ENCODE measurements at places on chromosomes 11 and 22. TPM values are rescaled to one million over a fixed set of nuclear protein-coding genes. Genes with fewer than 3 reads are reported as not detected.

Gene TMX2
- polyA plus RNA-seq, result 89.9 TPM

DNA sequence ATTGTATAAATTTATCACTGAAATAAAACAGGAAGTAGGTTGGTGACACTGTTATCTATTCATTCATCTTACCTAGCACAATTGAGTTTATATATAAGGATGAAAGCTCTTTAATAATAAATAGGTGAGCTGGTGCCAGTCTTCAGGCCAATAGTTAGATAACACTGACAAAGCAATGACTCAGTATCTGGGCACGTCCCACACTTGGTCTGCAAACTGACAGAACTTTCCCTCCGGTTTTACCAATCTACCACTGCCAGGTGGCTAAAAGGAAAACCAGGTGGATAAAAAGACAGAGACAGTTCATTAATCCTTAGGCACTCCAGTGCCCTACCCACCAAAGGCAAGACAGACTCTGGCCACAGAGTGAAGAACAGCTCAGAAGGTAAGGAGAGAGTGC is 17.6 kb downstream of the DDB1 start:
- no peak for DNase-seq

GRCh38 chr11:35917676-35918075 is 26.2 kb upstream of the LDLRAD3 start:
- no peak for DNase-seq

- DNase-seq, result no peak
Observed at GRCh38 chr11:93570759-93571413, 27.7 kb upstream of the SMCO4 start.

DNA sequence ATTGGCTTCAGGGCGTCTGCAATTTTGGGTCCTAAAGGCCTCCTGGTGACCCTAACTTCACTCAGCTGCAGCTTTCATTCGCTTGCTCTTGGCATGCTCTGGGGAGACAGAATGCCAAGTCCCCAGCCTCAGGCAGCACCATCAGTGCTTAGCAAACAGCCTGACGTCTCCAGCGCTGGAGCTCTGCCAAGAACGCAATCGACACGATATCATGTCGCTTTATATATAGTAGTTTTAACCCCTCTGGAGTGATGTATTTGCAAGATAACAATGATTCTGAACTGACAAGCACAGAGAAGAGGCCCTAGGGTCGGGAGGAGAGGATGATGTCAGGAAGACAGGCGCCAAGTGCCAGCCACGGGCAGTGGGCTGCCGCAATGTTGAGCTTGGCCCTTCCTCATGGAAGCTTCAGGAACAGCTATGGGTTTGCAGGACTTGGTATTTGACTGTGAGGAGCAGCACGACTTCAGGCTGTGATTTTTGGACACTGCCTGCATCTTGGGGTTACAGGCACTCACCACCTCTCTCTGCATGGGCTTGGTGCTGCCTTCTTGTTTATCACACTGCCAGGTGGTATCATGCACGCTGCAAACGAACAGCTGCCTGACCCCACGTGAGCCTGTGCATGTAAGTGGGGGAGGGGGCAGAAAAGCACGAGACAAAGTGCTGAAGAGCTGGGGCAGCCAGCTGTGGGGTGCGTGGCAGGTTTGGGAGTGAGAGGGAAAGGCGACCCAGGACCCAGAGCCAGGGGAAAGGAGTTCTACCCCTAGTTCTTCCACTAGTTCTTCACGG is 26.1 kb downstream of the B3GAT1 start:
- DNase-seq, result no peak

- no peak for DNase-seq
Observed at GRCh38 chr11:9678576-9678975, 14.7 kb downstream of the SWAP70 start.

DNA sequence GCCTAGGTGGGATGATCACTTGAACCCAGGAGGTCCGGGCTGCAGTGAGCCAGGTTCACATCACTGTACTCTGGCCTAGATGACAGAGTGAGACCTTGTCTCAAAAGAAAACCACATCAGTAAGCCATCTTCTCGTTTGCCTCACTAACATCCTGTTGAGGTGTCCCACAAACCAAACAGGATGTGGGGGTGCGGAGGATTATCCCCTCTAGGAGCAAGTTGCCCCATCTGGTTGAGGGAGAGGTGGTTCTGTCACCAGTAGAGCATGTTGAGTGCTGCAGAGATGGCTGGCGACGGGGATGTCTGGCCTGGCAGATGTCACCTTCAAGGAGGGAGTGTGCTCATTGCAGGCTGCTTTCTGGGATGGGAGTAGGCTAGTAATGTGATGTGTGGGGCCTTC is 72.4 kb downstream of the ZNRF3 start:
- DNase-seq, result peak; percentile 67

DNA sequence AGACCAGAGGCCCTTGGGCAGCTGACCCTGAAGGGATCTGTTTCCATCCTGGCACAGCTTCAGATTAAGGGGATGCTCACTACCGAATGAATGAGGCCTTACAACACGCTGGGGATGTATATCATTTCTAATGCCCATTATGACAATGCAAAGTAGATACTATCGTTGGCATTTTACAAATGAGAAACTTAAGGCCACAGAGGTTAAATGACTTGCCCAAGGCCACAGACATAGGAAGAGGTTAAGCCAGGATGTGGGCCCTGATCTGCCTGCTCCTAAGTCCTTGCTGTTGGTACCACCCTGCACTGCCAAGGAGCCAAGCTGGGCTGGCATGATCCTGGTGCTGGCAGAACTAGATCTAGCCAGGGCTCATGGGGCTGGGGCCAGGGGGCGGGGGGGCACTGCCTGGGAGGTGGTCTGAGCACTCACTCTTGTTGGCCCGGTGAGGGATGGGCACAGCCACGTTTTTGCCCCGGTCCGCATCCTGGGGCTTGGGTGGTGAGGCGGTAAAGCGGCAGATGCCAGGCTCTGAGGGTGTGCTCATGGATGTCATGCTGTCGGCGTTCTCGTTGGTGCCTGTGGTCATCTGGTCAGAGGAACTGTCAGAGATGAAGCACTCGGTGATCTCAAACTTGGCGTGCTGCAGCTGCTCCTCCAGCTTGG is 102.8 kb downstream of the CEP164 start:
- DNase-seq, result no peak

- no peak for DNase-seq
Observed at GRCh38 chr11:81420668-81421250, 1312.9 kb downstream of the FAM181B start.

DNA sequence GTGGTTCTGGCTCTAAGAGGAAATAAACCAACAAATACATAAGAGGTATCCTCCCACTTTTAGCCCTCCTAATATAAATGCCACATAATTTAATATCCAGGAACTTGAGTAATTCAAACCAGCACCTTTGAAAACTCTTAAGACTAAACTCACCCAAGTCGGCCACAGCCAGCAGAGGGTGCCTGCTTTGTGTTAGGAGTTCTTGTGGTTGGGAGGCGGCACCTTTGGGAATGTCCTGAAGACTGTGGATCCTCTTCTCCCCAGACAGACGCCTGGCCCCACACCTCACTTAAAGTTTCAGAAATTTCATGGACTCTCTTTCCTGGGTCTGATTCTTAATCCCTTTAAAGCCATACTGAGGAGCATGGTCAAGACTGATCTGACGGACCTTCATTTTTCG is 169.0 kb downstream of the TBC1D22A start:
- no peak for DNase-seq

Gene CNTN5
- not detected for polyA plus RNA-seq

Gene CATSPER1
- not detected for polyA plus RNA-seq

DNA sequence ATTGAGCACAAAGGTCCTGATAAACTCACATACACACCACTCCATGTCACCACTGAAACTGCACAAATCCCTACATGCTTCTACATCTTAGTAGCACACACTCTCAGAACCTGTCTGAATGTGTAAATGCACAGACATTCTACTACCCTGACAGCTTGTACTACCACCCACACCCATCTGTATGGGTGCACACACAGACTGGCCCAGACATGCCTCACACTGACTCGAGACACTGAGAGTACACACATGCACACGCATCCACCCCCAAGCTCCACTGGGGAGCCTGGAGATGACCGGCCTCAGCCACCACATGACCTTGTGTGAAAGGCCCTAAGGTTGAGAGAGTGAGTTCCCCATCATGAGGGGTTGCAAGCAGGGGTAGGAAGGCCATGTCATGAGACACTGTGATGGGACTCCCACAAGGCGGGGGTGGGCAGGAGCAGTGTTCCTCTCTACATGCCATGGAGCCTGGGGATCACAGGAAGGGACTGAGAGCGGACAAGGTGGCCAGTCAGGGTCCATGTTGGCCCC is 28.1 kb downstream of the ARAP1 start:
- DNase-seq, result no peak

- no peak for DNase-seq
Observed at GRCh38 chr11:26698224-26698623, 23.6 kb downstream of the SLC5A12 start.

- DNase-seq, result no peak
Observed at GRCh38 chr22:40469181-40469580, 98.8 kb downstream of the SGSM3 start.

- no peak for DNase-seq
Observed at GRCh38 chr11:29200791-29201562, 815.9 kb downstream of the KCNA4 start.

GRCh38 chr11:83643115-83643514 is 356.9 kb upstream of the CCDC90B start:
- DNase-seq, result no peak

DNA sequence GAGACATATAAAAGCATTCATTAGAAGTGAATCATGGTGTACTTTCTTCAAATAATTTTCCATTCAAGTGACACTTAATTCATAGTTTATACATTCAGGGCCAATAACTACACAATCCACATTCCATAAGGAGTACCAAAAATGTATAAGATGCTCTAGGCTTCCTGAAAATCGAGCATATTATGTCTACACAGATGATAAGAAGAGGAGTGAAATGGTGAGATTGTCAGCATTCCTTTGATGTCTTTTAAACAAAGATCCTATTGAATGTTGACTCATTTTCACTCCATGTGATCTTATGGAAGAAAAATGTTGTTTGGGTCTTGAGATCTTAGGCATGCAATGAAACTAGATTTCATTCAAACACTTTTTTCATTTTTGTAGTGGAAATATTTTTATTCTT is 843.2 kb downstream of the KCNA4 start:
- DNase-seq, result no peak

All from CD8-positive, alpha-beta memory T cell (primary cell).